ENCODE measurements at places on chromosomes 12 and 14.

DNA sequence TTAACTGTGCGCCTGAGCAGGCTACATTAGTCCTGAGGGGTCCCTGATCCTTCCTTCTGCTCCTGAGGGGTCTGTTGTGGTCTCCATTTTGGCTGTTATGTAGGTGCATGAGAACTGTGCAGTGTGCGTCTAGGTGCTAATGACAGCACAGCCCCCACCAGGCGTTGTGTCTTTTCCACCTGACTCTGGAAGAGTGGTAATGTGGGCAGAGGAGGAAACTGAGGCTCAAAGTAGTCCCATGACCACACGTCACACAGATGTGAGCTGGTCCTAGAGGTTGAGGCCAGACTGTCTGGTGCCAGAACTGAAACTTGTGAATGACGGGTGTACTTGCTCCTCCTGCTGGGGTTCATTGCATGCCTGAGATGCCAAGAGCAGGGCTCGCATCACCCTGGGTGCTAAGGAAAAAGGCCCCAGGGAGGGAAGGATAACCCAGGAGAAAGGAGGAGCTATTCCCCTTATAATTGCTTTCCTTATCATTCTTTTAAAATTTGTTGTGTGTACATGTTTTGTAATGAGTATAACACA is 111.8 kb downstream of the SLC25A47 start:
- no peak for DNase-seq

- no peak for DNase-seq
These were observed 116.8 kb downstream of the WIF1 start for GRCh38 chr12:65004270-65004669.

DNA sequence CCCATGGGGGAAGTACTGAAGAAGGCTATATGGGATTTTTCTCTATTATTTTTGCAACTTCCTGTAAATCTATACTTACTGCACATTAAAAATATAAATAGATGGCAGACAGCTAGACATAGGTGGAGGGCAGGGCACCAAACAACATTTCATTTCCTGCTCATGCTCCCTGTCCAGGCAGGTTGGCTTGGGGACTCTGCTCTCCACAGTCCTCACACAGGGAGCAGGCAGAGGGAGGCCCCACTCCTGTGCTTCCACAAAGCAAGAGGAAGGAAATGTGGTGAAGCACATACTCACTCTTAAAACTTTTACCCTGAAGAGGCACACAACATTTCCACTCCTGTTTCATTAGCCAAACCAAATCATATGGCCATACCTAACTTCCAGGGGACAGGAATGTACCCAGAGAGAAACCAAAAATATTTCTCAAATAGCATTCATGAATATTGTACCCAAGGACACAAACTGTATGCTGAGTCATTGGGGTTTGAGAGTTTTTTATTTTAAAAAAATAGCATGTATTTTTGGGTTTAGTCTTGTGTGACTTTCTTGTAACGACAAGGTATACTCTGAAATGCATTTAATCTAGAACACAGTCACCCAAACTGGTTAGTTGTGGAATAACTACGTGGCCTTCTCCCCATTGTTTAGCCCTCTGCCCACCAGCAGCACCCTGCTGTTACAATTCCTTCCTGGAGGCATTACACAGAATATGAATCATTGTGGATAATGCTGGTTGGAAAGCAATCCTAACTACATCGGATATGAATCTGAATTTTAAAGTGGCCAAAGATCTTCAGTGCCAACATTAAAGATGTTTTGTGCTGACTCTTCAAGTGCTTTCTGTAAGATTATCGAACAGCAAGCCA is 40.9 kb downstream of the RTN1 start:
- no peak for DNase-seq

DNA sequence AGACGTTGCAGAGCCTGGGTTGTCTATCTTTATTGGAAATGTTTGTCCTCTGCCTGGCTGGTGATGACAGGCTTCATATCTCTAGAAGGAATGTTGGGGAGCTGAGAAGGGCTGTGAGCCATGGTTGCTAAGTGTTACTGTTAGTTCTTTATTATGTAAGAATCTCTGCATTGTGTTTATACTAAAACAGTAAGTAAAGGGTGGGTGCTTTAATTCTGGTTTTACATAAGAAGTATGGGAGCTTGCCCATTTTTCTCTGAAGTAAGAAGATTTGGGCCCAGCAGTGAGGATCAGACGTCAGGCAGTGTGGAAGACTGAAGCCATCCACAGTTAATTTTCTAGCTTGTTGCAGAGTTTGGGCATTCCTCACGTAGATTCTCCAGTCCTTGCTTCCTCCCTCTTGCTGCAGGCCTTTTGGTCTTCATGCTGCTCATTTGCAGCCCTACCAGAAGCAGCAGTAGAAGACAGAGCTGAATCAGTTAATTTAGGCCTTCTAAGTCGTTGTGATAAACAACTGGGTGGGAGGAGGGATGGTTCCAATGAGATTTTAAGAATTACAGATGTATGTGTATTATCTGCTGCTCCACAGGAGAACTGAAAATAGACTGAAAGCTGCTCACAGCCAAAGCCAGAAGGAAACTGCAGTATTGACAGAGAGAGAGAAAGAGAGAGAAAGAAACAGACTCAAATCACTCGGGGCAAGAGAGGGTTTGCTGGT is 21.4 kb downstream of the WNT5B start:
- no peak for DNase-seq

DNA sequence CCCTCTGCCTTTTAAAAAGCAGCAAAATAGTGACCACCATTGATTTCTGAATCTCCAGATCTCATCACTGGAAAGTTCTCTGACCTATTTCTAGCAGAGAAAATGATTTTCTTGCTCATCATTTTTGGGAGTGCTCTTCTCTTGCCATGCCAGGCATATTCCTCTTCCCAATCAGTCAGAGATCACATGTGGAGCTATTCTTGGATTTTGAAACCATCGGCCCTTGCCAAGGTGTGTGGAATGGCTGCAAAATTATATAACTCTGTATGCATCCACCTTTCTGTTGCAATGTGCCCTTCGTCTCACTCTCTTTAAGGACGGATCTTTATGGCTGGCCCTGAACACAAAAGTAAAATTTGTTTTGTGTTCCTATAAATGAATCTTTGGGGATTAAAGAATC is 25.5 kb upstream of the LDHB start:
- DNase-seq, result no peak

GRCh38 chr12:43711348-43711747 is 47.2 kb downstream of the PUS7L start:
- no peak for DNase-seq

DNA sequence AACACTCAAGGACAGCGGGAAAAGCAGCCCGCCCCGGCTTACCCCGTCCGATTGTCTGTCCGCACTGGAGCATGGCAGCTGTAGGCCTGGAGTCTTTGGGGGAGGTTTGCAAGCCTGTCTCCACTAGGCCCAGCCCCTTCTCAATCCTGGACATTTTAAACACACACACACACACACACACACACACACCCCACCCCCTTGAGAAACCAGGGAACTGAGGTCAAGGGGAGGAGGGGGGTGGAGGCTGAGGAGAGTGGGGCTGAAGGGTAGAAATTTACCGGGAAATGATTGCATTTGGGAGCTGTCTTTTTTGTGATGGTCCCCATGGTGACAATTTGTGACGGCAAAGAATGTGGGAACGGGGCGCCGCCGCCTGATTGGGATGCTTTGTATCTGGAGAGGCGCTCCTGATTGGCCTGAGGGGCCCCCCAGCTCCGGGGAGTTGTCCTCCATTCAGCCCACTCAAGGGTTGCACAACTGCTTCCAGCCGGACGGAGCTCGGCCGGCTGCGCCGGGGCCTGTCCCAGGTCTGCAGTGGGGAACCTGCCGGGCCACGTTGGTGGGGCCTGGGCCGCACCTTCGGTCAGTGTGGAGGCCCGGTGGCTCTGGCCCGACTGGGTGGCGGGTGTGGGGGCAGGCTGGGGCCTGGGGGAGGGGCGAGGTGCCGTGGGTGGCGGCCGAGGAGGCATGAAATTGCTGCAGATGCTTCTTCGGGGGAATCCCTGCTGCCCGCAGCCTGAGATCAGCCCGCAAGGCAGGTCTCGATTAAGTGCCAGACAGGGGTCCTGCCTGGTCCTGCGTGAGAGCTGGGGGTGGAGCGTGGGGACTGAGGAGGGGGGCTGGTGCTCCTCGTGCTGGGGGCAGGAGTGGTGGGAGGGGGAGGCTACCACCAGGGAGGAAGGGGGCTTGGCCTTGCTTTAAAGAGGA is at the start of gene FAM181A:
Gene FAM181A, plus strand, starts transcription at position 472 of the 927 bp plus-strand sequence. CDS start 942 bp downstream, outside the sequence.
- no peak for DNase-seq

DNA sequence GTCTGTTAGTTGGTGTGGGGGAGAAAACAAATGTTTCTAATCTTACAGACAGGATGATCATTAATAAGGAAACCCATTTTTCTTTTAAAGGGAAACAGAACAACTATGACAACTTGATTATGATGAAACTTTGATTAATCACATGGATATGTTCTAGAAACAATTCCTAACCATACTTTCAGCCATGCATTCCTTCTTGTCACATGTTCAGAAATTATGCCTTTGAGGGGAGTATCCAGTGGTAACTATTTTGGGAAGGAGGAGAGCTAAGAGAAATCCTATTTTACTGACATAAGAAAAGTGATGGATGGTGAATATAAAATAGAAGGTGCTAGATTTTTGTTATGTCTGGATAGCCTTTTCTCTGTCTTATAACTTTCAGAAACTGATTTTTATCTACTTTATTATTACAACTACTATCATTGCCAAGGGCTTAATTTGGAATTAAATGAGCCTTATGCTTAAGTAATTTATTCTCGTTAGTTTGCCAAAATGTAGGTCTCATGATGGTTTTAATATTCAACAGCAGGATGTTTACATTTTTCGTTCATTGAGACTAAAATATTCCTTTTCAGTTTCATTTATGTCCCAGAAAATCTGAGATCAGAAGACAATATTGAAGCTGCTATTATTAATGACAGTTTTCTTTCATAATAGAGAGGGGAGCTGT is 200.1 kb downstream of the TMTC2 start:
- no peak for DNase-seq

GRCh38 chr12:56941299-56942017 is 7.2 kb upstream of the SDR9C7 start:
- no peak for DNase-seq

- no peak for DNase-seq
These were observed 19.1 kb downstream of the SCFD1 start for GRCh38 chr14:30641207-30641606.

DNA sequence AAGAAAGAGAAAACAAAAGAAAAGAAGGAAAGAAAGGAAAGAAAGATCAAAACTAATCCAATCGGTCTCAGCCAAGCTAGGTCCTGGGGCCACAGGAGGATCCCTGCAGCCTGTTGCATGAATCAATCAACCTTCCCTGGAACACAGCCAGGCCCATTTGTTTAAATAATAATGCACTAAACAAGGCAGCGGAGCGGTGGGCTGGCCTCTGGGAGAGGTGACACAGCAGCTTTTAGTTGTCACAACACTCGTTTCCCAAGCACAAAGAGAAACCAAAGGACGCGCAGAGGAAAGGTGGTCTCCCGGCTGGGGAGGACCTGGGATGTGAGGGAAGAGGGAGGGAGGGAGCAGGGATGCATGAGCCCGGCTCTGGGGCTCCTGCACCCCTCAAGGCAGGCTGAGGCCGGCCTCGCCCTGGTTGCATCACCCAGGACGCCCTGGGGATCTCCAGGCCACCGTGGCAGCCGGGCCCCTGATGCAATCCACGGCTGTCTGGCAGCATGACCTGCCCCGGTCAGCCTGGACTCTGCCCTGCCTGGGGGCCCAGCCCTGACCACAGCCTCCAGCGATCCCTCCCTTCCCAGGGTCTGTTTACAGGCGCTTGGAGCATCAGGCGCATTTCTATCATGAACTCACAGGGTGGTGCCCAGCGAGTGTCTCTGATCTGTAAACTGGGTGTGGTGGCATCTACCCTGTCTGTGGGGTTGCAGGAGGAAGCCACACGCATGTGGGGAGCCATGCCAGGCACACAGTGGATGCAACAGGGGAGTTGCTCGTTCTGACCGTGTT is 32.5 kb downstream of the MMP17 start:
- no peak for DNase-seq

DNA sequence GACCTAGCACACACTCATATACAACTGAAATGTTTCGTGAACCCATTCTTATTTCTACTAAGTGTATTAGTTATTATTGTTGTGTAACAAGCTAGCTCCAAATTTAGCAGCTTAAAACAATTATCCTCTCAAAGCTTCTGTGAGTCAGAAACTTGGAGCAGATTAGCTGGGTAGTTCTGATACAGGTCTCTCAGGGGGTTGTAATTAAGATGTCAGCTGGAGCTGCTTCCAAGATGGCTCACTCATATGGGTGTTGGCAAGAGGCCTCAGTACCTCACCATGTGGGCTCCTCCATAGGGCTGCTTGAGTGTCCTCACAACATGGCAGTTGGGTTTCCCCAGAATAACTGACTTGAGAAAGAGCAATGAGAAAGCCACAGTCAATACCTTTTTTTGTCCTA is 9.8 kb downstream of the GPR135 start:
- DNase-seq, result no peak

DNA sequence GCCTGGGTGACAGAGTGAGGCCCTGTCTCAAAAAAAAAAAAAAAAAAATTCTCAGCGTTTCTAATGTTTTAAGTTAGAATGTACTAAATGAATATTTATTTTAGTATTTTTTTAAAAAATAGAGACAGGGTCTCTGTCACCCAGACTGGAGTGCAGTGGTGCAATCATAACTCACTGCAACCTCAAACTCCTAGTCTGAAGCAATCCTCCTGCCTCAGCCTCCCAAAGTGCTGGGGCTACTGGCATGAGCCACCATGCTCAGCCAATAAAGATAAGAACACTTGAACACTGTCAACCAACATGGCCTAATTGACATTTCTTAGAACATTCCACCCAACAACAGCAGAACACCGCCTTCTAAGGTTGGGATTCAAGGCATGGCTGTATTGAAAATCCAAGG is 5.1 kb upstream of the DYNC1H1 start:
- no peak for DNase-seq

DNA sequence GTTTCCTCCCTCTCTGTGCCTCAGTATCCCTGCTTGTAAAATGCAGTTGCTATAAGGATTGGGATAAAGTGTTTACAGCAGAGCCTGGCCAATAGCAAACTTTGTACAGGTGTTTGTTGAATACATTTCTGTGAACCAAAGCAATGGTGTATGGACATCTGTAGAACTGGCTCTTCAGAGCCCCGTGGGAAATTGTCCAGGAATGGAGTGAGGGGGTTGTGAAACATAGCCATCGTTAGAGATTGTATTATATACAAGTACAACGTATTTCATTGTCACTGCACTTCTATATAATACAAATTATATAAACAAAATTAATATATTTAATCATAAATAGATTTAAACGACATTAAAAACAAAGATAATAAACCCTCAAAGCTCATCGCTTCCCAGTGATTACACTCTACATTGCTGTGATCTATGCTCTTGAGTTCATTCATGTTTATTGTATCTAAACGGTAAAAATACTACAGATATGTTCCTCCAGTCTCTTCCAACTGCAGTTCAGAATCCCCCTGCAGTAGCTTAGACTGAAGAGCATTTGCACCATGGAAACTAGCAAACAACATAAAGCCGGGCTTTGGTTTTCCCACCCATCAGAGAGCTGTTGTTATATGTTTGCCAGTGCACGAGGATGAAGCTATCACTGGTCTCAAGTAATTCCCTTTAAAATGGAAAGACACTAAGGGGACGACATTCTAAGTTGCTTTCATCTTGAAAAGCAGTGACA is 216.7 kb downstream of the TMEM132C start:
- DNase-seq, result no peak

GRCh38 chr12:131682510-131682895 is 28.4 kb upstream of the SFSWAP start:
- DNase-seq, result no peak

- DNase-seq, result no peak
These were observed 152.3 kb downstream of the SLC6A15 start for GRCh38 chr12:84760091-84760865.

GRCh38 chr12:29741342-29742241 is 42.1 kb downstream of the TMTC1 start:
- no peak for DNase-seq

Data from left colon (tissue), 2 donors.